A549 treated with dexamethasone at 1 μM for 4 hours (cell line): ENCODE measurements at places on chromosomes 1 and 21. TPM values are rescaled to one million over a fixed set of nuclear protein-coding genes. Genes with fewer than 3 reads are reported as not detected.

Gene ARMH1
- 0.35 to 1.2 TPM (median 0.71 TPM) in 5 replicates for total RNA-seq

Gene PCSK9
- 1.8 to 3.2 TPM (median 2.5 TPM) in 5 replicates for total RNA-seq

Gene KIAA1614
- 0.25 to 1.3 TPM (median 1.0 TPM) in 5 replicates for total RNA-seq

Gene RNU1-4
- total RNA-seq, result 10.6 TPM in 1 of 5 replicates, not detected in the others

Gene RHBDL2
- 1.9 to 2.3 TPM (median 2.2 TPM) in 5 replicates for total RNA-seq

Gene HOOK1
- total RNA-seq, result 0.12 to 0.99 TPM (median 0.24 TPM) in 5 replicates

Gene PCBP3
- total RNA-seq, result 0.89 to 1.2 TPM (median 0.96 TPM) in 5 replicates

Gene TMEM125
- 0.14 TPM in 1 of 5 replicates, not detected in the others for total RNA-seq
